ELR (cell line): ENCODE measurements at places on chromosomes 5 and 9.

DNA sequence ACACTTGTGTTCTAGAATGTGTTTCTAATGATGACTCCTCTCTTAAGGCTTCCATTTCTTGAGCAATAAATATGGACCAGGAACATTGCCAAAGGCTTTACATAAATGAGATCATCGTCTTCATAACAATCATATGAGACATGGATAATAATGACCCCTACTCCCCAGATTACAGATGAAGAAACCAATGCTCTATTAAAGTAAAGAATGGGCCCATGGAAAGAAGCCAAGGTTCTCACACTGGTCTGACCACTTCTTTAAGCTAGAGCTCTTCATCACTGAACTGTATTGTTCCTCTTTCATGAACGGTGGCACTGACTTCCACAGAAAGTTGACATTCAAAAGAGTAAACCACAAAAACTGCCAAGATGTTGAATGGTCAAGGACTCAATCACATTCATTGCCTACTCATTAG lies 65.3 kb downstream of the MARCHF3 start:
- peak; percentile 97 for DNase-seq

- DNase-seq, result no peak
Measured at GRCh38 chr5:32346869-32347268, 34.1 kb upstream of the MTMR12 start.

DNA sequence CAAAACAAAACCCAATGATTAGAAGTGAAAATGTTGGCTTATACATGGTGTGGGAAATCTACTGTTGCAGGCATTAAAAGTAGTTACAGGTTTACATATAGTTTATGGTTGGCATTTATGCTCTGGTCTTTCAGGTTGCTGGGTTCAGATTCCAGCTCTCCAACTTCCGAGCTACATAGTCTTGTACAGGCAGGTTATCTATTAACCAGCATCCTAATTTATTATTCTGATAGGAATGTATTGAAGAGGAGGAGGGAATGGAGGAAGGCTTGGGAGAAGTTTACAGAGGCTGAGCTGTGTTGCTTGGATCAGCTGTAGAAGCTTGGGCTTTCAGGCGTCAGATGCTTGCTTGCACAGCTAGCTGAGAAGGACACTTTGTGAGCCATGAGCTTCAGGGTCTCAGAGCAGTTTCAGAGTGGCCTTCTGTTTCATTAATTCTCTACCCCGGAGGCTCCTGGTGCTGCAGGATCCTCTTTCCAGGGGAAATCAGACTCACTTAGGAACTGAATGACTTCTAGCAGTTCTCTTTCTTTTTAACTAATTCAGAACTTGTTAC lies 11.7 kb upstream of the ERBIN start:
- DNase-seq, result no peak

DNA sequence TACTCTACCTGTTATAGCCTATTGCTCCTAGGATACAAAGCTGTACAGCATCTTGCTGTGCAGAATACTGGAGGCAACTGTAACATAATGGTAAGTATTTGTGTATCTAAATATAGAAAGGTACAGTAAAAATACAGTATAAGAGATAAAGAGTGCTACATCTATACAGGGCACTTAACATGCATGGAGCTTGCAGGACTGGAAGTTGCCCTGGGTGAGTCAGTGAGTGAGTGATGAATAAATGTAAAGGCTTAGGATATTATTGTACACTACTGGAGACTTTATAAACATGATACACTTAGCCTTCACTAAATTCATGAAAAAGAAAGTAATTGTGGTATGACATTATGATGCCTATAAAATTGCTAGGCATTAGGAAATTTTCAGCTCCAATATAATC lies 65.5 kb upstream of the OSMR start:
- peak; percentile 37 for DNase-seq

GRCh38 chr9:109739760-109740159 lies 40.2 kb upstream of the PALM2AKAP2 start:
- DNase-seq, result no peak

DNA sequence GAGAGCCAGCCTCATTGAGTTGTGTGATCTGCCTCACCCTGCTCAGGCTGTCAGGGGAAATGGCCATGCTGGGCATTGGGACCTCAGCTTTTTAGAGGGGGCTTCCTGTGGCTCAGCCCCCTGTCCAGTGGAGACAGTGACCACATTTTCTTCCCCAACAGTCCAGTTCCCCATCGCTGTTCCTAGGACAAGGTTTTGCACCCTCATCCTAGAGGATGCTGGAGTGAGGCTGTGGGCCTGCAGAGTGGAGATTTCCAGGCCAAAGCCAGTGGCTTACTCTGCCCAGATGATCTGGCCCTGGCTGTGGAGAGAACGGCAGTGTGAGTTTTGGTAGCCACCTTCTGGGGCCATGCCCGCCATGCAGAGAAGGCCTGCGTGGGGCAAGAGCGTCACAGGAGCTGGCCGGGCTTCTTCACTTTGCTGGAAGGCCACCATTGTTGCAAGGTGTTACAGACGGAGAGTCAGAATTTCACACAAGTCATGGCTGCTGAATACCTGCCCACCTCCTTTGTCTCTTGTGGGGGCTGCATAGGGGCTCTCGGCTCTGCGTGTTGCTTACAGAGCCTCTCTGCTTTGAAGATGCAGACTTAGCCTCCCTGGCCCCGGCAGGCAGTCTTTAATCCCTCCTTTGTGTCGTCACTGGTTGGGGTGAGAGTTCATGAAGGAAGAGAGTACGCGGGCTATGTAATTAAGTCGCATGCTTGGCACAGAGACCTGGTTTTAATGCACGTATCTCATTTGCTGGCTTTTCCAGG lies 35.2 kb upstream of the PITX1 start:
- DNase-seq, result no peak

DNA sequence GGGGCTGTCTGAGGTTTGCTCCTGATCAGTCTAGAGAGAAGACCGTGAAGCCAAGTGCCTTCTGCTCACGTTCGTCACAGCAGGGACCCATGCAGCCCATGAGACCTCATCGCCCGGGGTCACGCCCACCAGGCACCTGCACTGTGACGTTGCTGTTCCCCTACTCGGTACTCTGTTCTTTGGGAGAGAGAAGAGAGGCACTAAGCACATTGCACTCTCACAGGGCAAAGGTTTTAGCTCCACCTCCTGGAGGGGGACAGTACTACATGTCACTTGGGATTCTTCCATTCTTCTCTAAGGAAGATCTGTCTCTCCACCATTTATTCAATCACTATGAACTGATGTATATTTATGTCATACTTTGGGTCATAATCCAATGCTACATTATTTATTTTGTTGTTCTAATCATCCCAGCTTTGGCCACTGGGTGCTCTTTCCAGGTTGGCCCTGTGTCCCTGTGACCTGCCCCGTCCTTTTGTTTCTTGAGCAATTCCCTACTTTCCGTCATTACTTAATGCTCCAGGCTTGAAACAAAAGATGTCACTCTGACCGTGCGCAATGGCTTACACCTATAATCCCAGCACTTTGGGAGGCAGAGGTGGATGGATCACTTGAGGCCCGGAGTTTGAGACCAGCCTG lies 31.4 kb upstream of the BRD3 start:
- peak; percentile 47 for DNase-seq

DNA sequence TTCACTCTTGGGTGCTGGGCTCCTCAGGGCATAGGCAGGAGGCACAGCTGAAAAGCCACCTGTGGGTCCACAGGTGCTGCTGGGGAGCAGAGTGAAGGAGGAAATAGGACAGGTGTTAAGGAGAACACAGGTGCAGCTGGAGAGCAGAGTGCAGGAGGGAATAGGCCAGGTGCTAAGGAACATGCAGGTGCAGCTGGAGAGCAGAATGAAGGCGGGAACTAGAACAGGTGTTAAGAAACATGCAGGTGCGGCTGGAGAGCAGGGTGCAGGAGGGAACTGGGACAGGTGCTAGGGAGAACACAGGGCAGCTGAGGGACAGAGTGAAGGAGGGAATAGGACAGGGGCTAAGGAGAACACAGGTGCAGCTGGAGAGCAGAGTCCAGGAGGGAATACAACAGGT lies 43.8 kb upstream of the PLEKHG4B start:
- no peak for DNase-seq

GRCh38 chr9:124257070-124257843 lies 492 bp upstream of the NEK6 start:
- DNase-seq, result peak; percentile 42

- DNase-seq, result no peak
Measured at GRCh38 chr5:147170603-147171002, 64.2 kb upstream of the STK32A start.

- no peak for DNase-seq
Measured at GRCh38 chr5:39191216-39191615, 28.1 kb downstream of the FYB1 start.

DNA sequence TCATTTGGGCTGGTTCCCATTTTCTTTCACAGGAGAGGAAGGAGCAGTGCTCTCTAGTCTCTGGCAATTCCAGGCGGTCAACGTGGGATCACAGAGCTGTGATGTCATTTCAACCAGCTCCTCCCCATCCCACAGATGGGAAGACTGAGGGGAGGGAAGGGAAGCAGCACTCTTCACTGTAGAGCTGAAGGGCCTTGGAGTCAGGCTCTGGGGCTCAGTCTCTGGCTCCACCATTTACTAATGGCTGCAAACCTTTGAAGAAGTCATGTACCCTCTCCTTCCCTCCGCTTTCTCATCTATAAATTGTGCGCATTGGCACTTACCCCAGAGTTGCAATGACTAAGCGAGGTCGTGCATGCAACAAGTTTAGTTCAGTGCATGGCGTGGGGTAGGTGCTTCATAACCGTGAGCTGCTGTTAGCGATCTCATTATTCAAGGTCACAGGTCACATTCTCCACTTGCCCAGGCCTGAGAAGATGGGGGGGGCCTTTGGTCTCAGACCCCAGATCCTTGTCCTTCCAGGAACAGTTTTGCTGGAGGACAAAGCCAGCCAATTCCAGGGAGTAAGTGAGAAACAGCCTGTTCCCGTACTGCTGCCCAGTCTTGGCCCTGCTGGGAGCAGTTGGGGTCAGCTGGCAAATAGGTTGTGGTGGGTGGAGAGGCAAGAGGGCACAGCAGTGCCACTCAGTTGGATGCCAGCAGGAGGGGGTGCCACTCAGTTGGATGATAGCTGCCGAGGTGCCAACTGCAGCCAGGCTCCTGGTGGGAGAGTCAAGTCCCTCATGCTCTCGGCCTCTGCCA lies 136.7 kb downstream of the RGS3 start:
- DNase-seq, result peak; percentile 91

- DNase-seq, result peak; percentile 9
Measured at GRCh38 chr5:143850050-143850683, 38.2 kb downstream of the HMHB1 start.

GRCh38 chr5:97499605-97500004 lies 316.6 kb upstream of the RIOK2 start:
- DNase-seq, result no peak

- DNase-seq, result no peak
Measured at GRCh38 chr9:2425676-2426075, 195.9 kb upstream of the VLDLR start.

GRCh38 chr9:118606668-118607067 lies 762.6 kb downstream of the BRINP1 start:
- no peak for DNase-seq

DNA sequence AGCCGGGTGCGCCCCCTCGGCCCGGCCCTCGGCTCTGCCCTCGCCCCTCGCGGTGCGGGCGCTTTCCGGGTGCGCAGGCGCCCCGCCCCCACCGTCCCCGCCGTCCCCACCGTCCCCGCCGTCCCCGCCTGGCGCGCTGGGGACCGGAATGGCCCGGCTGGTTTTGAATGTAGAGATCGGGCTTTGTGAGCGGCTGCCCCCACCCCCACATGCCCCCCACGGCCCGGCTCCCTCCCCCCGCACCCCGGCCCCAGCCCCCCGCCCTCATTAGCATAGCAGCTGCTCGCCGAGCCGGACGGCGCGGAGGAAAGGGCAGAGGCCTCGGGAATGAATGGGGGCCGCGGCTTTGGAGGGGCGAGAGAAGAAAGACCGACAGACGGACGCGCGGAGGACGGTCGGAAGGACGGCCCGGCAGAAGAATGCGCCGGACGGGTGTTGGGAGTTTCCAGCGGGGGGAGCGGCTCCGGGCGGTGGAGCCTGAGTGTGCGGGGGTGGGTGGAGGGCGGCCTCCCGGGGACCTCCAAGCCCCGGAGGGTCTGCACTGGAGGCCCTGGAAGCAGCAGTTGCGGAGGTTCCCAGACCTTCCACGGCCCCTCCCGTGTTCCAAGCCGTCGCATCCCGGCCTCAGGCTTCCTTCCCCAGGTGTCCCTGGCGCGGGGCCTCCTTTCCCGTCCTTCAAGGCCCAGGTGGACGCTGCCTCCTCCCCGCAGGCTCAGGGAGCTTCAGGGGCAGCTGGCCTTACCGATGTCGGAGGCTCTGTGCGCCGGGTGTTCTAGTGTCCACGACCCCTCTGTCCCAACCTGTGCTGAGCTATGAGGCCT lies 6.0 kb downstream of the NRARP start:
- DNase-seq, result no peak

- DNase-seq, result no peak
Measured at GRCh38 chr5:171835066-171835465, 49.4 kb downstream of the SMIM23 start.

DNA sequence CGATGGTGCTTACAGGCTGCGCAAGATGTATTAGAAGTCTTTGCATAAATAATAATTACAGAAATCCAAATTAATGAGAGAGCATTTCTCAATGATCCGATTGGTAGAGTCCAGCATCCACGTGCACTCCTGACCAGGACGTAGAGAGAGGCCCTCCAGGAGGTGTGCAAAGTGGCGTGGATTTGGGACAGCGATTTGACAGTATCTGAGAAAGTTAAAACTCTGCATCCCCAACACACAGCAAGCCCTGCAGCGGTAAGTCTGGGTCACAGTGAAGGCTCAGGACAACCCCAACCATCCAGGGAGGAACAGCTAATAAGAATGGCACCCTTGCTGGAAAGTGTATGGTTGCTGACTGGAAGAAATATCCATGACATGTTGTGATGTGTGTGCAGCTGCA lies 180.2 kb downstream of the AUH start:
- no peak for DNase-seq

DNA sequence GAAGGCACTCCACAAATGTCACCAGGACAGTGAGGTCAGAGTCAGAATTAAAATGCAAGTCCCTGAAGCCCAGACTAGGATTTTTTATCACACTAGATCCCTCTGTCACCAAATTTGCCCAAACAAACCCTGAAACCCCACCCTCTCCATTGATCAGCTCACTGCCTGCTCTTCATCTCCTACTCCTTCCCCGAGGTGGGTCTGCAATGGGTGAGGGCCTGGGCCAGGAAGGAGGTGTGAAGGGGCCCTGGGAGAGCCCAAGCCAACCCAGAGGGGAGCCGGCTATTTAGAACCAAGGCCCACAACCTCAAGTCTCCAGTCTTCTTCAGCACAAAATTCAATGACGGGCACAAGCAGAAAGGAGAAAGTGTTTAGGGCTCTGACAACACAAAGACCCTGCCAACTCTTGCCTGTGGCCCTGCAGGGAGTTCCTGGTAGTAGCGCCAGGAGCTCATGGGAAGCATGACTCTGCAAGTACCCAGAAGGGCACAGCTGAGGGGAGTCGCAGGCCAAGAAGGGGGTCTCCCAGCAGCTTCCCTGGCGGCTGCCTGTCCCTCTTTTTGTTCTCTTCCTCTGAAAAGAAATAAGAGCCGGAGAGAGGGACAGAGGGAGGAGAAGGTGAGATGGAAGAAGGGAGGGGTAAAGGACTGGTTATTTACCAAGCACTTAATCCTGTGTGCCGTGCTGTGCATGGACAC lies 5.5 kb downstream of the FOXI1 start:
- DNase-seq, result no peak
